ENCODE measurements at places on chromosomes 16 and 17. TPM values are rescaled to one million over a fixed set of nuclear protein-coding genes. Genes with fewer than 3 reads are reported as not detected.
A peak's percentile ranks its signal among the peaks of the same experiment; 100 is the strongest.

DNA sequence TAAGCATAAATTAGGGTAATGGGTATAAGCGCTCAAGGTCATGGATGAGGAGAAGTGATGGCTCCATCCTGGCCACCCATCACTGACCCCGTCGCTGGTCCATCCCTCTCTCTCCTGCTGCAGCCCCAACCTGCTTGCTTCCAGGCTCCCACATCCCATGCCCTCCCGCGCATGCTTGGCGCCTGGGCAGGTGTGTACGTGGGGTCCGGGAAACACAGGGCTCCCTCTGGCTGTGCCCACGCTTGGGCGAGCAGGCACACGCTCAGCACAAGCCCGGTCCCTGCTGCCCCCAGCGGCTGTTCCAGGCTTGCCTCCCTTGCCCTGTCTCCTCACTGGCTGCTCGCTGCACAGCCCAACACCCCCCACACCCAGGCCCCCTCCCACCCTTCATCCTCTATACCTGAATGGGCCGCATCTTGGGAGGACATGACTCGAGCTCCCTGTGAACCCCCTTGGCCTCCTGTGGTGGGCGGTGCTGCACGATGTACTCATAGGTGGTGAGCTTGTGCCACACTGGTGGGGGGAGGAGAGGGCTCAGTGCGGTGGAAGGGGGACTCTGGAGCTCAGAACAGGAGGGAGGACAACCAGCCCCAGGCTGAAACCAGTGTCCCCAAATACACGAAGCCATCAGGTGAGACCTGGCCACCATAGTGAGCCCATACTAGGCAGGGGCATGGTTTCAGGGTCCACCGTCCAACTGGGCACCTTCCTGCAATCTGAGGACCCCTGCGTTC is 4.7 kb upstream of the TPPP3 start:
- peaks cover 5% of the 10 kb centered on the region for H3K4me1 ChIP-seq
- no peak for DNase-seq
- no peak overlapping the region for H3K27ac ChIP-seq
- no peak overlapping the region for H3K4me3 ChIP-seq
- no peaks in the 10 kb centered on the region for H3K36me3 ChIP-seq

DNA sequence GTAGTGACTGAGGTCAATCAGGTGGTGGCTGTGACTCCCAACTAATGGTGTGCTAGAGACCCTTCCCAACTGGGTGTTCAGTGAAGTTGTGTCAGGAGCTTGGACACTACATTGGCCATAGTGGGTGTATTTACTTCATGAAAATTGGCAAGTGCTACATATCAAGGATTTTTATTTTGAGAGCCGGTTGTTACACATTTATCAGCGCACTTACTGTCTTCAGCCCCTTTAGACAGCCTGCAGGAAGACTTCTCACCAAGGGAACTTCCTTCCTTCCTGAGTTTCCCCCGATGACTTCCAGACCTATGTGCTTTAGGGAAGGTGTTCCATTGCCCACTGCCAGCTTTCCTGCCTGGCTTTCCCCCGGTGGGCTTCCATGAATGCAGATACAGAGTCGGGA is 261.2 kb downstream of the CBLN1 start:
- no peak overlapping the region for H3K27ac ChIP-seq
- no peak for DNase-seq
- no peak overlapping the region for H3K4me3 ChIP-seq
- no peaks in the 10 kb centered on the region for H3K27me3 ChIP-seq

DNA sequence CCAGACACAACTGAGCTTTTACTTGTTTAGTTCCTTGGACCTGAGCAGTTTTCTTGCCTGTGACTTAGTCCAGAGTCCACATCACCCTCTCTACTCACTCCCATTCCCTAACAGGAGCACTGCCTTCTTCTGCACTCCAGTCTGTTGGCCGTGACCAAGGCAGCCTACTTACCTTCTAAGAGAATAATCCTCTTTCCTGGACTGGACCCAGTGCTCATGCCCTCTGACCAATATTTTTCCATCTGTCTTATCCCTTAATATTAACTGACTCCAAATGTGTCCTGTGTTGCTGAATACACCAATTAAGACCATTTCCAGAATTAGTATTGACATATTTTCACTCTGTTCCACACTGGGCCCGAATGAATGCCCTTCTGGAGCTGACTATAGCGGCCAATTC is 681.0 kb upstream of the KIF2B start:
- no peaks in the 10 kb centered on the region for H3K36me3 ChIP-seq
- no peaks in the 10 kb centered on the region for H3K27me3 ChIP-seq
- no peak overlapping the region for H3K27ac ChIP-seq
- no peaks in the 10 kb centered on the region for H3K4me1 ChIP-seq

- H3K4me3 ChIP-seq: no peak overlapping the region
- peaks cover 14% of the 10 kb centered on the region for H3K4me1 ChIP-seq
- H3K36me3 ChIP-seq: no peaks in the 10 kb centered on the region
- peak; percentile 57 for DNase-seq
- peaks cover 4% of the 10 kb centered on the region for H3K27me3 ChIP-seq
Observed at GRCh38 chr16:26672206-26672605, 394.5 kb upstream of the C16orf82 start.

DNA sequence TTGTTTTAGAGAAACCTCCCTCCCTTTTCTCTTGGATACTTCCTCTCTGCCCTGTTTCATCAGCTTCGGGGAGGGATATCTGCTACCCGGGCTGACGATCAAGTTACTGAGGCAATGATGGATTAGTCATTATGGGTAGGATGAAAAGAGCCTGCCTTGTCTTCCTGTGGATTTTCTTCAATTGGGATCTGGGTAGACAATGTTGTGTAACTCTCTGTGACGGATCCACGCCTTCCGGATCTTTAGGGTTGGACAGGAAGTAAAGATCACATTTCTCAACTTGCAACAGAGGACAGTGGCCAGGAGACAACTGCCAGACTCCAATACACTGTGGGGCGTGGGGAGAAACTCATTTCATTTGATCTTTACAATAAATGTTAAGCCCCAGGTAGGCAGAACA is 11.3 kb upstream of the CHST6 start:
- peaks cover 6% of the 10 kb centered on the region for H3K4me1 ChIP-seq
- no peaks in the 10 kb centered on the region for H3K36me3 ChIP-seq
- peaks cover 10% of the 10 kb centered on the region for H3K27me3 ChIP-seq
- no peak for DNase-seq
- H3K4me3 ChIP-seq: no peak overlapping the region

DNA sequence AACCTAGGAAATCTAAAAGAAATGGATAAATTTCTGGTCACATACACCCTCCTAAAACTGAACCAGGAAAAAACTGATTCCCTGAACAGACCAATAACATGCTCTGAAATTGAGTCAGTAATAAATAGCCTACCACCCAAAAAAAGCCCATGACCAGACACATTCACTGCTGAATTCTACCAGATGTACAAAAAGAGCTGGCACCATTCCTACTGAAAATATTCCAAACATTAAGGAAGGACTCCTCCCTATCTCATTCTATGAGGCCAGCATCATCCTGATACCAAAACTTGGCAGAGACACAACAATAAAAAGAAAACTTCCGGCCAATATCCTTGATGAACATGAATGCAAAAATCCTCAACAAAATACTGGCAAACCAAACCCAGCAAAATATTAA is 52.9 kb downstream of the TTC19 start:
- no peak overlapping the region for H3K4me3 ChIP-seq
- peaks cover 52% of the 10 kb centered on the region for H3K36me3 ChIP-seq
- peaks cover 3% of the 10 kb centered on the region for H3K4me1 ChIP-seq

DNA sequence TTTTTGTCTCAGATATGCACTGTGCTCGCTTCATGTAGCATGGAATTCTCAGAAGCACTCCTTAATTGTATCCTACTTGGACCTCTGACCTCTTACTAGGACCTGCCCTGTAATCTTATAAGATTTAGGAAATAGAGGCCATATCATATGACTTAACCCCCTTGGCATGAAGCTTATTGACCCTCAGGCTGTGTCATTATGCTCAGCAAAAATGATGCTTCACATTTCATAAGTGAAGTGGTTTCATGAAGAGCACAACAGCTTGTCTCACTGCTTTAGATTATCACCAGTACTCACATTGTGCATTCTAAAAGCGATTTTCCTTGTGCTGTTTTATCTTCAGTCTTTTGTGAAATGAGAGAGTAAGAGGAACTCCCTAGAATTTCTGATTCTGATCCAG is 6.4 kb downstream of the PHKB start:
- peaks cover 22% of the 10 kb centered on the region for H3K4me1 ChIP-seq
- no peak for DNase-seq
- H3K36me3 ChIP-seq: peaks cover 1% of the 10 kb centered on the region
- no peak overlapping the region for H3K27ac ChIP-seq

- H3K4me1 ChIP-seq: no peaks in the 10 kb centered on the region
- H3K4me3 ChIP-seq: no peak overlapping the region
- DNase-seq: no peak
- no peak overlapping the region for H3K27ac ChIP-seq
Observed at GRCh38 chr17:14228903-14229302, 7.8 kb downstream of the CDRT15 start.

GRCh38 chr17:21218101-21218500 is 4.1 kb upstream of the TMEM11 start:
- peaks cover 12% of the 10 kb centered on the region for H3K36me3 ChIP-seq
- H3K4me1 ChIP-seq: peaks cover 40% of the 10 kb centered on the region
- no peaks in the 10 kb centered on the region for H3K27me3 ChIP-seq
- no peak overlapping the region for H3K4me3 ChIP-seq
- H3K27ac ChIP-seq: no peak overlapping the region

- H3K4me1 ChIP-seq: peaks cover 3% of the 10 kb centered on the region
- peak; percentile 64 for DNase-seq
- no peak within 1 kb of the TSS for H3K27ac ChIP-seq
- H3K36me3 ChIP-seq: no peaks in the 10 kb centered on the region
- peak within 1 kb of the TSS; percentile 69 for H3K4me3 ChIP-seq
Observed at GRCh38 chr17:75720656-75721462, at the start of gene ITGB4. Gene ITGB4 (plus strand): TSS chr17:75721459. CDS start chr17:75724704, 3,245 bp downstream.

GRCh38 chr17:74016461-74016860 is 187.0 kb upstream of the RPL38 start:
- no peaks in the 10 kb centered on the region for H3K27me3 ChIP-seq
- no peak overlapping the region for H3K4me3 ChIP-seq
- no peak overlapping the region for H3K27ac ChIP-seq
- no peaks in the 10 kb centered on the region for H3K36me3 ChIP-seq
- peaks cover 16% of the 10 kb centered on the region for H3K4me1 ChIP-seq

GRCh38 chr17:45905814-45906213 is 11.5 kb downstream of the MAPT start:
- no peaks in the 10 kb centered on the region for H3K36me3 ChIP-seq
- no peak for DNase-seq
- no peak overlapping the region for H3K27ac ChIP-seq

DNA sequence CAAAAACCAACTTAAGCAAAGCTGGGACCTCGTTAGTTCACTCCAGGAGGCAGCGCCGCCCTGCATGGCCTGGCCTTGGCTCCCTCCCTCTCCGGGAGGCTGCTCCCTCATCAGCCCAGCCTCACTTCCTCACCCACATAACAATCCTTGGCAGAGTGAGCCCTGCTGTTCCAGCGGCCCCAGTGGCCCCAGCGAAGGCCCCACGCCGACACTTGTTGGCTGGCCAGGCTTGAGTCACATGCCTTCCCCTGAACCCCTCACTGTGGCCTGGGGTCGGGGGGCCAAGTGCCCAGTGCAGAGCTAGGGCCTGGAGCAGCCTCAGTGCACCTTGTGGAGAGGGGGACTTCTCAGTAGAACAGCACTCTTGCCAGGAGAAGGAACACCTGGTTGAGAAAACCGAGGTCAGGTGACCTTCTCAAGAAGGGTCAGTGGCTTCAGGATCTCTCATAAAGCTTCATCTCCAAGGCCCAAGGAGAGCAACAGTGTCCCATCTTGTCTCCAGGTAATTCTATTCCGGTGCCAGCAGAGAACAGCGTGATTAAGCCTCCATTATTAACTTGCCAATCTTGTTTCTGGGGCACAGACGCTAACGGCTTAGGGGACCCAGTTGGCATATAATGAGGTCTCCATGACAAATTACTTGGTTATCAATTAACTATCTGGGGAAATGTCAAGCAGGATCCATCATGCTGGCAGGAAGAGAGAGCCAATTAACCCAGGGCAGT is 26.8 kb downstream of the ENDOV start:
- no peak for DNase-seq
- no peaks in the 10 kb centered on the region for H3K36me3 ChIP-seq
- H3K4me1 ChIP-seq: no peaks in the 10 kb centered on the region
- no peak overlapping the region for H3K27ac ChIP-seq

DNA sequence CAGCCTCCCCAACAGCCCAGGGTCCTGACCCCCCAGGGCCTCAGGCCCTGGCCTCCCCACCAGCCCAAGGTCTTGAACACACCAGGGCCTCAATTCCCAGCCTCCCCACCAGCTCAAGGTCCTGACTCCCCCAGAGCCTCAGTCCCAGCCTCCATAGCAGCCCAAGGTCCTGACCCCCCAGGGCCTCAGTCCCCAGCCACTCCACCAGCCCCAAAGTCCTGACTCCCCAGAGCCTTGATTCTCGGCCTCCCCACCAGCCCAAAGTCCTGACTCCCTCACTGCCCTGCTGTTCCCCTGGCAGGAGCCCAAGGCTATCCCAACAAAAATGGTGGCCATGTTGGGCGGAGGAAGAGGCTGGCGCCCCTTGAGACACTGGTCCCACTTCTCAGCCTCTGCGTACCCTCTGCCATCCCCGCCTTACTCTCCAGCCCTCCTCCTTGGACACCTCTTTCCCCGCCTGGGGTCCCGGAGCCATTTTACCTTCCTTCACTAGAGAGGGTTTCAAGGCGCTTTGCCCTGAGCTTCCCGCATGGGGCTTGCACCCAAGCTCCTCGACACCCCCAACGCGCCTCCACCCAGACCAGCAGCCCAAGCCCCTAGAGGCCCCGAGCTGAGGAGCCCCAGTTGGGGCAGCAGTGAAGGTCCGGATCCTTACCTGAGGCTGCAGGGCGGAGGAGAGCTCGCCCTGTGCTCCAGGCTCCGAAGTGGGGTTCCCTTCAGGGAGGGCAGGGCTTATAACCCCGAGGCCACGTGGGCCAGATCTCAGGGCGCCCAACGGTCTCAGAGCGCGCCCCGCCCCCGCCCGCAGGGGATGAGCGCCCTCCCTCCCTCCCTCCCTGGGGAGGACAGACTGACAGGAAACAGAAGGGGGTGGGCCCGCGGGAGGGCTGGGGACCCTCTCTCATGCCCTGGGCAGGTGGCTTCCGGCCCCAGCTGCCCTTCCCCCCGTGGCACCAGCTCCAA is 3.5 kb upstream of the TSPOAP1 start:
- peaks cover 77% of the 10 kb centered on the region for H3K36me3 ChIP-seq
- peak overlapping the region; percentile 92 for H3K4me3 ChIP-seq
- peaks cover 25% of the 10 kb centered on the region for H3K27me3 ChIP-seq
- H3K4me1 ChIP-seq: peaks cover 52% of the 10 kb centered on the region

GRCh38 chr17:79304884-79305283 is 230.3 kb downstream of the ENGASE start:
- no peaks in the 10 kb centered on the region for H3K4me1 ChIP-seq
- H3K36me3 ChIP-seq: no peaks in the 10 kb centered on the region
- H3K27ac ChIP-seq: no peak overlapping the region
- no peak overlapping the region for H3K4me3 ChIP-seq

GRCh38 chr17:83189044-83190003 is 109.9 kb downstream of the METRNL start:
- H3K4me3 ChIP-seq: no peak overlapping the region
- H3K36me3 ChIP-seq: no peaks in the 10 kb centered on the region
- peak; percentile 6 for DNase-seq
- H3K4me1 ChIP-seq: peaks cover 20% of the 10 kb centered on the region

ALDH3A1 gene
- 0.14 TPM for total RNA-seq

PRCD gene
- not detected for total RNA-seq

ODAD4 gene
- 0.77 TPM for total RNA-seq

MT2A gene
- total RNA-seq: 105 TPM

GNG13 gene
- total RNA-seq: not detected
